Muscle of arm (tissue), 14 donors: ENCODE measurements at places on chromosomes 13 and 19. TPM values are rescaled to one million over a fixed set of nuclear protein-coding genes. Genes with fewer than 3 reads are reported as not detected.

- no peak for DNase-seq
Measured at GRCh38 chr19:16576690-16577530, 4.7 kb upstream of the SLC35E1 start.

GRCh38 chr19:50850738-50851137 lies 4.0 kb upstream of the KLK3 start:
- DNase-seq, result no peak

DNA sequence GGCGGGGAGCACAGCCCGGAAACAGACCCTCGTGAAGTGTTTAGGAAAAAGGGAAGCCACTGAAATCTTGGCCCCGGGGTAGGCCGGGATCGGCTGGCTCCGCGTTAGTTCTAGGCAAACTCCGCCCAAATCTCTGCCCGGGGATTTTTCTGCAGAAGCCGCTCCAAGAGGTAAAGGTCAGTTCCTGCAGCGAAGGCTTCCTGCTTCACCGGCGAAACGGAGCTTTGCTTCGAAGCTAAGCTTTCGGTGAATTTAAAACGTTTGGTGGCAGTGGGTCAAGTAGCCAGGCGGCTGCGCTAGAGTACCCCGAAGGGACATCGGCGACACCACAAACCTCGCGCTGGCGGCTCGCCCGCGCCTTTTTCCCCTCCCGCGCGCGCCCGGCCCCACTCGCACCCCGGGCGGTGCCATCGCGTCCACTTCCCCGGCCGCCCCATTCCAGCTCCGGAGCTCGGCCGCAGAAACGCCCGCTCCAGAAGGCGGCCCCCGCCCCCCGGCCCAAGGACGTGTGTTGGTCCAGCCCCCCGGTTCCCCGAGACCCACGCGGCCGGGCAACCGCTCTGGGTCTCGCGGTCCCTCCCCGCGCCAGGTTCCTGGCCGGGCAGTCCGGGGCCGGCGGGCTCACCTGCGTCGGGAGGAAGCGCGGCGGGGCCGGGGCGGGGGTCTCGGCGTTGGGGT lies 441 bp downstream of the GJB2 start:
- DNase-seq, result no peak

GRCh38 chr19:54473071-54473891 lies at the start of gene CDC42EP5:
TSS of gene CDC42EP5 (minus strand) at chr19:54473296. CDS start at chr19:54465547, 7,749 bp downstream.
- peak; percentile 94 for DNase-seq

- DNase-seq, result no peak
Measured at GRCh38 chr13:24619282-24619681, 60.9 kb upstream of the ATP12A start.

DNA sequence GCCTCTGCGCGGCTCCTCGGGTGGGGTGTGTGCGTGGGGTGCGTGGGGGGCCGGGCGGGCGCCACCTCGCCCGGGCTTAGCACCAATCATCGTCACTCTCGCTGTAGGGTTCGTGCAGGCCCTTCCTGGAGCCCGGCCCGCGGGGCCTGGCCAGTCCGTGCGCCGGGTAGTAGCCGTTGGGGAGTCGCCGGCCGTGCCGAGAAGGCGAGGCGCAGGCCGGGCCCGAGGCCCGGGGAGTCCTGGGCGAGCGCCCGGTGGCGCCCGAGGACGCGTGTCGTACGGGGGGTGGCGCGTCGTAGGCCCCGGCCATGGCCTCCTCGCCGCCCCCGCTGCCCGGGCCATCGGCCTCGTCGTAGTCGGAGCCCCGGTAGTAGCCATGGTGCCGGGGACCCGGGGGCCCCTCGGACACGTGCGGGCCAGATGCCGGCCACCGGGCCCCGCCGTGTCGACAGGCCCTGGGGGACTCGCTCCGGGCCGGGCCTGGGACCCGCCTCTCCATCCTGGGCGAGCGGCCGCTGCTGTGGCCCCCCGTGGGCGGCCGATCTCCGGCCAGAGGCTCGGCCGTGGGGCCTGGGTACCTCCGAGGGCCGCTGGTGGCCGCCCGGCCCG lies 57.1 kb downstream of the IER2 start:
- DNase-seq, result no peak

DNA sequence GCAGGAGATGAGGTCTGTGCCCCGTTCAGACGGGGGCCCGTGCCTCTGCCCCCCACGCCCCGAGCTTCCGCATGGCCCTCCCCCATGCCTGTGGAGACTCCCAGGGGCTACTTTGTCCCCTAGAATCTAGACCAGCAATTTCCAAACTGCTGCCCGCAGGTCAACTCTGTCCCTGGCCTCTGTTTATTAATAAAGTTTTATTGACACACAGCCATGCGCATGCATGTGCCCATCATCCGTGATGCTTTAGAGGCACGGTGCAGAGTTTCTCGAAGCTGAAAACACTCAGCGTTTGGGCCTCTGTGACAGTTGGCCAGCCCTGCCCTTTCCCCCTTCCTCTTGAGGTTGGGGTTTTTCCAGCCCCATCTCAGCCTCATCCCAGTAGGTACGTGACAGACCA lies 140.0 kb downstream of the KDM4B start:
- no peak for DNase-seq

GRCh38 chr13:109154546-109154945 lies 525.1 kb downstream of the MYO16 start:
- no peak for DNase-seq

ZIC5 gene
- not detected for polyA plus RNA-seq

ZNF541 gene
- 0.11 TPM for polyA plus RNA-seq

LILRB5 gene
- polyA plus RNA-seq, result 5.5 TPM
